ENCODE measurements at places on chromosomes 5 and 9. TPM values are rescaled to one million over a fixed set of nuclear protein-coding genes. Genes with fewer than 3 reads are reported as not detected.

NFIB gene
- not detected for total RNA-seq

ACOT12 gene
- total RNA-seq: 0.46 TPM

ACTBL2 gene
- total RNA-seq: not detected

MPDZ gene
- total RNA-seq: not detected

TXNDC8 gene
- total RNA-seq: not detected

HTR4 gene
- not detected for total RNA-seq

FTMT gene
- not detected for total RNA-seq

GRCh38 chr5:138186002-138186447 is 7.1 kb downstream of the KIF20A start:
- no peak overlapping the region for H3K27ac ChIP-seq
- no peak for DNase-seq
- peaks cover 4% of the 10 kb centered on the region for H3K36me3 ChIP-seq
- no peak overlapping the region for H3K4me3 ChIP-seq
- H3K27me3 ChIP-seq: no peaks in the 10 kb centered on the region

GRCh38 chr5:135546101-135546500 is 10.3 kb upstream of the NEUROG1 start:
- no peak overlapping the region for H3K4me3 ChIP-seq
- peaks cover 7% of the 10 kb centered on the region for H3K4me1 ChIP-seq
- no peaks in the 10 kb centered on the region for H3K36me3 ChIP-seq
- H3K27ac ChIP-seq: no peak overlapping the region
- no peak for DNase-seq

GRCh38 chr9:105921057-105921726 is 226.9 kb downstream of the TMEM38B start:
- no peak for DNase-seq
- H3K36me3 ChIP-seq: no peaks in the 10 kb centered on the region
- H3K4me3 ChIP-seq: no peak overlapping the region
- H3K27ac ChIP-seq: no peak overlapping the region
- H3K27me3 ChIP-seq: no peaks in the 10 kb centered on the region

- no peaks in the 10 kb centered on the region for H3K4me1 ChIP-seq
- DNase-seq: no peak
- H3K27ac ChIP-seq: no peak overlapping the region
- no peaks in the 10 kb centered on the region for H3K27me3 ChIP-seq
- H3K36me3 ChIP-seq: peaks cover 7% of the 10 kb centered on the region
Measured at GRCh38 chr9:37447111-37447510, 18.1 kb downstream of the ZBTB5 start.

- no peak overlapping the region for H3K4me3 ChIP-seq
- H3K36me3 ChIP-seq: no peaks in the 10 kb centered on the region
- no peaks in the 10 kb centered on the region for H3K4me1 ChIP-seq
- no peak overlapping the region for H3K27ac ChIP-seq
- no peaks in the 10 kb centered on the region for H3K27me3 ChIP-seq
- DNase-seq: no peak
Measured at GRCh38 chr5:72453246-72453775, 53.9 kb downstream of the ZNF366 start.

DNA sequence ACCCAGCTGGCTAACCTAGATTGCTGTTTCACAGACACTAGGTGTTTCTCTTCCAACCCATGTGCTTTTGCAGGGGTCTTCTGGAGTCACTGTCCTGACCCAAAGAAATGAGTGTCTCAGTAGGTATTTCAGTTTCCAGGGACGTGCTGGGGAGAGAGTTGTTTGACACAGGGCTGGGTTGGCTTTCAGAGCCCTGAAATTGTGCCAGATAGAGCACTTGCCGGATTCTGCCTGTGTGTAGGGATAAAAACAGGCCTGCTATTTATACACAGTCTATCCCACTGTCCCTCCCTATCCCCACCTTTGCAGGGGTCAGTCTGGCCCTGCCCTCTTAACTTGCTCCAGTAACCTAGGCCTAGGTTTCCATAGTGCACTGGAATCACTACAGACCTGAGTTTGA is 957 bp upstream of the HBEGF start:
- no peak overlapping the region for H3K27ac ChIP-seq
- peak overlapping the region; percentile 49 for H3K4me3 ChIP-seq
- H3K4me1 ChIP-seq: peaks cover 34% of the 10 kb centered on the region
- H3K27me3 ChIP-seq: no peaks in the 10 kb centered on the region

DNA sequence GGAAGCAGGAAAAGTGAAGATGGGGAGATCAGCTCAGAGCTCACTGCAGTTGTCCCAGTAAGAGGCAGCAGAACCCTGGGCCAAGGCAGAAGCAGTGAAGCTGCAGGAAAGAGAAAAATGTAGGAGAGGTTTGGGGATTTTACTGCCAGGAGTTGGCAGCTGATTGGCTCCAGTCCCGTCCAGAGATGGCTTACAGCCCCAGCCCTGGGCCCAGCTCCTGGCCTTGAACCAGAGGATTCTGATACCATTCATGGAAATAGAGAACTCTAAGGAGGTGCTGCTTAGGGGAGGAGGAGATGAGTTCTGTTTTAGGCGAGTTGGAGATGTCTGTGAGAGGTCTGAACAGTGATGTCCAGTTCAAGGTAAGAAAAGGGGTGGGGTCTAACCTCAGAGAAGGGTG is 4.6 kb downstream of the MORN5 start:
- peaks cover 2% of the 10 kb centered on the region for H3K36me3 ChIP-seq
- no peaks in the 10 kb centered on the region for H3K4me1 ChIP-seq
- no peaks in the 10 kb centered on the region for H3K27me3 ChIP-seq
- H3K27ac ChIP-seq: no peak overlapping the region
- no peak overlapping the region for H3K4me3 ChIP-seq
- DNase-seq: no peak

- H3K4me3 ChIP-seq: no peak overlapping the region
- no peaks in the 10 kb centered on the region for H3K4me1 ChIP-seq
- no peak for DNase-seq
- no peaks in the 10 kb centered on the region for H3K36me3 ChIP-seq
Measured at GRCh38 chr9:128798896-128799295, 11.8 kb downstream of the TBC1D13 start.

GRCh38 chr5:142881784-142882126 is 111.6 kb downstream of the ARHGAP26 start:
- H3K27ac ChIP-seq: no peak overlapping the region
- no peak for DNase-seq
- no peaks in the 10 kb centered on the region for H3K36me3 ChIP-seq
- H3K4me1 ChIP-seq: no peaks in the 10 kb centered on the region
- H3K27me3 ChIP-seq: no peaks in the 10 kb centered on the region
- H3K4me3 ChIP-seq: no peak overlapping the region

GRCh38 chr5:95385334-95385733 is 5.8 kb upstream of the FAM81B start:
- H3K4me3 ChIP-seq: no peak overlapping the region
- no peak for DNase-seq
- no peaks in the 10 kb centered on the region for H3K4me1 ChIP-seq
- H3K36me3 ChIP-seq: no peaks in the 10 kb centered on the region
- H3K27ac ChIP-seq: no peak overlapping the region

- no peak overlapping the region for H3K27ac ChIP-seq
- H3K4me1 ChIP-seq: no peaks in the 10 kb centered on the region
- H3K4me3 ChIP-seq: no peak overlapping the region
- no peaks in the 10 kb centered on the region for H3K36me3 ChIP-seq
- no peak for DNase-seq
Measured at GRCh38 chr9:18516965-18517364, 43.0 kb downstream of the ADAMTSL1 start.

- no peak overlapping the region for H3K27ac ChIP-seq
- H3K4me1 ChIP-seq: peaks cover 4% of the 10 kb centered on the region
- peak overlapping the region; percentile 19 for H3K4me3 ChIP-seq
- no peak for DNase-seq
- no peaks in the 10 kb centered on the region for H3K36me3 ChIP-seq
- H3K27me3 ChIP-seq: no peaks in the 10 kb centered on the region
Measured at GRCh38 chr9:112002847-112003457, 106.3 kb downstream of the UGCG start.

DNA sequence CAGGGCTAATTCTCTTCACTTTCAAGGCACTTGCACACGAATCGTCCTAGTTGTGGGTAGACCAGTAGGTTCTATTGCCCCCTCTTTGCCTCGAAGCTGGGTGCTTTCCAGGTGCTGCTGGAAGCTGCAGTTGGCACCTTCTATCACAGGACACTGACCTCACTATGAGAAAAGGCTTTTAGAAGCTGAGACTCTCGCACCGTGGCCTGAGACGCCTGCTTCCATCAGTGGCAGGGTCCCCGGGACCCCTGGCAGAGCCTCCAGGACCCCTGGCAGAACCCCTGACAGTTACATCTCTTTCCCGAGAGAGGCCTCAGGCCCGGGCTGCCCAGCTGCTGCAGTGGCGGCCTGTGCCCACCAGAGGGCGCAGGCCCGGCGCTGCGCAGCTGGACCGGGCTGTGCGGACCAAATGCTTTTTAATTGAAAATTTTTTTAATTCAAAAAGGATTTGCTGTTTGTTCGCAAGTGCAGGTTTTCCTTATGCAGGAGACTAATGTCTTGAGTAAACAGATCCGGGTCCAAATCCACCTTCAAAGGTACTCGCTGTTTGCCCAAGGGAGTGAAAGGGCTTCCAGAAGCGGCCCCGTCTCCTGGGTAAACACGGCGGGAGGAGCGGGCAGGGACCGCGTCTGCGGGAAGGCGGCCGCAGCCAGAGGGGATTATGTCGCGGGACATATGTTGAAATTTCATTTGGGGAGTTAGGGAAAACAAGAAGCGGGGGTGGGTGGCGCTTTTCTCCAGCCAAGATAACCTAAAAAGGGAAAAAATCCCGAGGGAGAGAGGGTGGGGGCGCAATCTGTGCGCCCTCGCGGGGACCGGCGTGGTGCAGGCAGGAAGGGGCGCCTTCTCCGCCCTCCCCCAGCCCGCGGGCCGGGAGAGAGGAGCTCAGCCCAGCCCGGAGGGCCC is 114.5 kb upstream of the LMX1B start:
- H3K36me3 ChIP-seq: no peaks in the 10 kb centered on the region
- peak; percentile 15 for DNase-seq
- no peak overlapping the region for H3K27ac ChIP-seq
- H3K4me3 ChIP-seq: peak overlapping the region; percentile 39
- H3K4me1 ChIP-seq: peaks cover 3% of the 10 kb centered on the region

DNA sequence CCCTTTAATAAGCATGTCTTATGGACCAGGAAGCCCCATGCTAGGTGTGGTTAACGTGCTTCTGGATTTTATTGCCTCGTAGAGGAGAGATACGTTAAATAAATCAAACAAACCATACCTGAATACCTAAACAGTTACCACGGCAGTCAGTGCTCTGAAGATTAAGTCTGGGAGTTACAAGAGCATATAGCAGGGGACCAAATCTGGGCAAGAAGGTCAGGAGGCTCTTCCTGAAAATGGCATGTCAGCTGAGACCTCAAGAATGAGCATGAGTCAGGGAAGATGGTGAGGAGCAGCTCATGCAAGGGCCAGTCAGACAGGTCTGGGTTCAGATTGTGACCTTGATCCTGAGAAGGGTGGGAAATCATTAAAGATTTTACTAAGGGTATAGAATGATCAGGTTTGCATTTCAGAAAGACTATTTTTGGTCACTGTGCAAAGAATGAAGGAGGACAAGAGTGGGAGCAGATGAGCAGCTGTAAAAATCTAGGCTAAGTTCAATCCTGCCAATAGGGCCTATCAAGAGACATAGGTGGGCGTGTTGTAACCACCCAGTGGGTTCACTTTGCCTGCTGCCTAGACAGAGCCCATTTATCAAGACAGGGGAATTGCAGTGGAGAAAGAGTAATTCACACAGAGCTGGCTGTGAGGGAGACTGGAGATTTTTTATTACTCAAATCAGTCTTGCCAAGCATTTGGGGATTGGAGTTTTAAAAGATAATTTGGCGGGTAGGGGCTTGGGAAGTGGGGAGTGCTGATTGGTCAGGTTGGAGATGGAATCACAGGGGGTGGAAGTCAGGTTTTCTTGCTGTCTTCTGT is 4.8 kb upstream of the ZNF366 start:
- H3K4me1 ChIP-seq: no peaks in the 10 kb centered on the region
- H3K27me3 ChIP-seq: no peaks in the 10 kb centered on the region
- H3K36me3 ChIP-seq: no peaks in the 10 kb centered on the region

DNA sequence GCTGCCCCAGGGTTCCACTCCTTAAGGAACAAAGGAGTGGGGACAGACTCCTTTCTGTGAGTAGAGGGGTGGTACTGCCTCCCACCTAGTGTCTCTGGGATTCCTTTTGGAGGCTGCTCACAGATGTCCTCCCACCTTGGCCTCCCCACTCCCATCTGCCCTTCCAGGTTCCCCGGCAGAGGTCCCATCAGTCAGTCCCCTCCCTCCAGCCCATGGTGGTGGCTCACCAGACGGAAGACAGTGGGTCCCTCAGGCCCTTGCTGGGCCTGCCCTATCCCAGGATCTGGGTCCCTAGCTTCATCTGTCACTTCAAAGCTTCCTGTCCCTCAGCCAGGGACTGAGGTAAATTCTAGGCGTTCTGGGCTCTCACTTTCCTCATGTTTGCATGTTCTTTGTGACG is 35.6 kb upstream of the NEK6 start:
- no peaks in the 10 kb centered on the region for H3K27me3 ChIP-seq
- H3K27ac ChIP-seq: no peak overlapping the region
- DNase-seq: no peak
- peaks cover 5% of the 10 kb centered on the region for H3K4me1 ChIP-seq

GRCh38 chr9:34227445-34227844 is 48.6 kb downstream of the UBAP1 start:
- DNase-seq: no peak
- peak overlapping the region; percentile 21 for H3K27ac ChIP-seq
- no peaks in the 10 kb centered on the region for H3K27me3 ChIP-seq
- no peaks in the 10 kb centered on the region for H3K4me1 ChIP-seq
- H3K36me3 ChIP-seq: peaks cover 6% of the 10 kb centered on the region

DNA sequence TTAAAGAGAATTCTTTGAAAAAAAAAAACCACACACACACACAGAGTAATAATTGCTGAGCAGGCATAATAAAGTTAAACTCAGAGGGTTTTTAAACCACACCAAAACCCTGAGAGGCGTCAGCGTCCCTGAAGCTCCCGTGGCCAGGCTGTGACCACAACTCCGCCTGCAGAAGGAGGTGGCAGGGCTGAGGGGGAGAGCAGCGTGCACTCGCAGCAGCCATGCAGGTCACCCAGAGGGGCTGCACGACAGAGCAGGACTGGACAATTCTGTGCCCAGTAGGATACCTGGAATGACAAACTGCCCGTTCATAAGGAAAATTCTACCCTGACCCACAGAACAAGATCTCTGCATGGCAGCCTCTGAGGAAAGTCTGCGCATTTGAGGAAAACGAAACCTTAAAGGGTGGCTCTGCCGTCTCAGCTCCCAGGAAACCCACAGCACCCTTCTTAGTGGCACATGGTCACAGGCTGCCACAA is 44.0 kb downstream of the ROR2 start:
- H3K36me3 ChIP-seq: no peaks in the 10 kb centered on the region
- H3K4me1 ChIP-seq: no peaks in the 10 kb centered on the region
- no peak overlapping the region for H3K27ac ChIP-seq
- no peaks in the 10 kb centered on the region for H3K27me3 ChIP-seq

GRCh38 chr5:52708463-52708862 is 79.3 kb upstream of the ITGA1 start:
- H3K27ac ChIP-seq: no peak overlapping the region
- no peak overlapping the region for H3K4me3 ChIP-seq
- H3K4me1 ChIP-seq: peaks cover 39% of the 10 kb centered on the region
